NCI-H2107 (cell line): ENCODE measurements at places on chromosomes 4 and X.

DNA sequence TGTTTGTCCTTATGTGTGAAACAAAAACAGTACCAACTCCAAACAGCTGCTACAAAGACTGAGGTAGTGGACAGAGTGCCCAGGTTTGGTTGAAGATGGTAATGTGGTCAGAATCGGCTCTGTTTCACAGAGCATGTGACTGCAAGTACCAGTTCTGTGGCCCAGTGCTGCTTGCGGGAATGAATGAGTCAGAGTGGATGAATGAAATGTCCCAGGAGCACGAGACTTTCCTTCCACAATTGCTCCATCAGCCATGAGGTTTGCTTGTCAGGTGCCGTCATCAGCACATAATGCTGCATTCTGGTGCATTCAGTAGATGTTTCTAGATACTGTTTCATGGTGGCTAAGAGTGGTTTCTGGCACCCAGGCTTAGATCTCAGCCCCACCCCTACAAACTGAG, 84.2 kb downstream of the GPR143 start:
- no peak for DNase-seq

- no peak for DNase-seq
Measured at GRCh38 chr4:183610613-183611012, 48.4 kb downstream of the RWDD4 start.

GRCh38 chr4:152591396-152591795, 55.5 kb upstream of the FBXW7 start:
- DNase-seq, result peak; percentile 38

- DNase-seq, result no peak
Measured at GRCh38 chrX:14361435-14361834, 167.9 kb upstream of the GLRA2 start.

GRCh38 chr4:176717237-176717636, 75.5 kb downstream of the VEGFC start:
- DNase-seq, result no peak

DNA sequence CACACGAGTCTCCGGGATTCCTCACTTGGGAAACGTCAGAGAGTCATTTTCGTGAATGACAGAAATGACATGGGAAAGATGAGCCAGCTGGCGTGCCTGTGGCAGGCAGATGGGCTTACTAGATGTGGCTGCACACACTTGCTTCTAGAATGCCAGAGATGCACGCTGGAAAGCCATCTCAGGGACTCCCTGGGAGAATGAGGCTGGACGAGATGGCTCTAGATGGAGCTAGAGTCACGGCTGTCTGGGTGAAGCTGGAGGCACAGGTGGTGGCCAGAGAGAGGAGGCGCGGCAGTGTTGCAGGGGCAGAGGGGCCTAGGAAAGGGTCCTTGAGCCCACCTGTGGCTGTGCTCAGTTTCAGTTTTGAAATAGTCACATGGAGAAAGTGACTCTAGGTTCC, 26.0 kb downstream of the TKTL1 start:
- no peak for DNase-seq

- no peak for DNase-seq
Measured at GRCh38 chrX:114582698-114583395, 1.0 kb upstream of the HTR2C start.

DNA sequence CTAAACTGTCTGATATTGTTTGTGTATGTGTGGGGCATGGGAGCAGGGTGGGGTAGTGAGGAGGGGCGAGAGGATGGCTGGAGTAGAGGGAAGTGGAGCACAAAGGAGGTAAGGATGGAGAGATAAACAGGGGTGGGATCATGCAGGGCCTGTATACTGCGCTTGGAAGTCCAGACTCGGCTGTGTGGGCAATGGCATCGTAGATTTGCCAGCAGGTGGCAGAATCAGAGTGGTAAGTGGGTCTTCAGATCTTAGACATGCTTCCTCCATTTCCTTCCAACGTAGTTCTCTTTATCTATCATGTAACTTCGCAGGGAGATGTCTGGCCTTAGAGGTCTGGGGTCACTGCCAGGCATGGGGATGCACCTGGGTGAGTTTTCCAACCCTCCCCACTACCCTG, 155.5 kb downstream of the PDGFRA start:
- no peak for DNase-seq

DNA sequence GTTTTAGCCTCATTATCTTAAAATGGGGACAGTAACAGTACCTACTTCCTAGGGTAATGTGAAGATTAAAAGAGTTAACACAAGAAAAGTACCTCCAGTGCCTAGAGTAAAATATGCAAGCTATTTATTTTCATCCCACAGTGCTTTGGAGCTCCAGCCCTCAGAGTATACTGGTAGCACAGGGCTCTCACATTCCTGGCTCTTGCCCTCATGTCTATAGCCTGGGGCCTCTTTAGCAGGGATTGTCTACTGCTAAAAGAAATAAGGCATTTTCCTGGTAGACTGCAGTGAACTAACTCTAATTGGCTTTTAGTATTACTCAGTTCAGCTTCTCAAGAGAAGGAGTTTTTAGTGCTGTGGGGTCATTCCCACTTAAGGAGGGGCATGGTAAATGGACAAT, 60.8 kb downstream of the RRAGB start:
- DNase-seq, result no peak

DNA sequence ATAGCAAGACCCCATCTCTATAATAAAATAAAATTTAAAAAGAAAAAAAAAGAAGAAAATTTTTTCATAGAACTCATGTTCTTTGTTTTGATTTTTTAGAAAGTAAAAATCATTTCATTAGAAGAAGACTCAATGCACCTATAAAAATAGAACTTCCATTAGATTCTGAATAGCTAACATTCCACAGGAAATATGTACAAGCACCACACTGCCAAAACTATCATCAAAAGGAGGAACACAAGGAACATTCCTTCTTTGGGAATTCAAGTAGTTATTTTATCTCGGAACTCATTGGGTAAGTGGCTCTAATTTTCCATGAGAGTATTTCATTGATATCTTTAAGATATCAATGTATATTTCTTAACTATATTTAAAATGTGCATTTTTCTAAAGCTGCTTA, 157.6 kb downstream of the CAMK2D start:
- DNase-seq, result no peak

DNA sequence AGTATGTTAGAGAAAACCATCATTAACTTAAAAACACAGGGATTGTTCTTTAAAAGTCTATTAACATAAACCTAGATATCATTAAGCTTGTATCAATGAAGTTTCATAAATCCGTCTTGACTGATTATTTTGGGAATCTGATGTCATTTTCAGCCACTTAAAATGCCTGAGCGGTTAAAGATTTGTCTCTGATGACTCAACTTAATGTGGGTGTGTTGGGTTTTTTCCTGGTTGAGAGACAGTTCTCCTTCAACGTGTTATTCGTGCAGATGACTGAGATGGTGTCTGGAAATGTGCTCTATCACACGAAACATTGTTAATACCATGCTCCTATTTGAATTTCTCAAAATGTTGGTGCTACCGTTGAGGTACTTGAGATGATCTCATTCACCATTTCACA, 227.3 kb upstream of the TENM3 start:
- no peak for DNase-seq

DNA sequence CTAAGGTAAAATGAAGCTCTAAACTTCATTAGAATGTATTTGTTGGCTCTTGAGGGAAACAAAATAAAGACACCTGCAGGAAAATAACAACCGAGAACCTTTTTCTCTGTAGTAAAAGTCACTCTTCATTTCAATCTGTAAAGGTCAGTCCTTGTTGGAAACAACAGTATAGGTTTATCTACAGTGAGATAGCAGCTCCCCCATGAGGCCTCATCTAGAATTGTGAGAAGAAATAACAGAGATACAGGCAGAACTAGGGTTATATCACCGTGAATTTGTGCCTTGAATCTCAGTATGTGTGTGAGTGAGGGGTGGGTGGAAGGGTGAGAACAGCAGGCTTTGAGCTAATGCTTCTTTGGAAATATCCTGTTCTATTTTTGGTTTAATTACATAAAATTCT, 107.8 kb upstream of the FMR1 start:
- DNase-seq, result peak; percentile 6

- DNase-seq, result no peak
Measured at GRCh38 chr4:48138936-48139335, 4.9 kb upstream of the TXK start.

- no peak for DNase-seq
Measured at GRCh38 chrX:96372313-96373046, 312.2 kb upstream of the DIAPH2 start.

DNA sequence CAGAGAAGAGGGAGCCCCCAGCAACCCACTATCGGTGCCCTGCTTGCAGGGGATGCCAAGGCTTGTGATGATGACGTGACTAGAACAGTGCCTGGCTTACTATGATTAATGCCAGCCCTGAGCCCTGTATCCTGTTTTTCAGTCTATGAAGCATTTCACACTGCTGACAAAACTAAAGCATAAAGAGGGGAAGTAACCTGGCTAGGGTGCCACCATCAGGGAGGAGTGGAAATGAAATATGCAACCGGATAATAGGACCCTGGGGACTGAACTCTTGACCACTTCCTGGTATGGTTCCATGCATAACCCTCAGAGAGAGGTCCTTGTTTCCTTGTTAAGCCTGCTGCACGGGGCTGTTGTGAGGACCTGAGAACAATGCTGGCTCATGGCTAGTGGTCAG, 50.3 kb downstream of the MED28 start:
- DNase-seq, result peak; percentile 5

GRCh38 chr4:119039779-119040178, 95.9 kb upstream of the MYOZ2 start:
- no peak for DNase-seq

GRCh38 chrX:152632445-152633097, 5.1 kb upstream of the GABRQ start:
- DNase-seq, result no peak

- DNase-seq, result no peak
Measured at GRCh38 chr4:80875642-80876041, 154.9 kb upstream of the BMP3 start.

DNA sequence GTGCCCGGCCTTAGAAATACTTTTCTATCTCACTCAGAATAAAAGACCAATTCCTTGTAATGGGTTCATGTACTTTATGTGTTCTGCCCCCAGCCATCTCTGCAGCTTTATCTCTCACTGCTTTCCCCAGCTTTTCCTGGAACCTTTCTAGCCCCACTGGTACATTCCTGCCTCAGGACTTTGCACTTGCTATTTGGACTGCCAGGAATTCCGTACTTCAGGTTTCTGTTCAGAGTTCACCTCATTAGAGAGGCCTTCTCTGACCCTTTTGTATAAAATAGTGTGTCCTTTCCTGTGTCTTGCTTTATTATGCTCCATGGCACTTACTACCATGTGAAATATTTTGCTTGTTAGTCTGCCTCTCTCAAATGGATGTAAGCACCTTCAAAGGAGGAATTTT, 112.5 kb downstream of the PDLIM5 start:
- no peak for DNase-seq

- no peak for DNase-seq
Measured at GRCh38 chr4:152104901-152105357, 344.1 kb upstream of the GATB start.

DNA sequence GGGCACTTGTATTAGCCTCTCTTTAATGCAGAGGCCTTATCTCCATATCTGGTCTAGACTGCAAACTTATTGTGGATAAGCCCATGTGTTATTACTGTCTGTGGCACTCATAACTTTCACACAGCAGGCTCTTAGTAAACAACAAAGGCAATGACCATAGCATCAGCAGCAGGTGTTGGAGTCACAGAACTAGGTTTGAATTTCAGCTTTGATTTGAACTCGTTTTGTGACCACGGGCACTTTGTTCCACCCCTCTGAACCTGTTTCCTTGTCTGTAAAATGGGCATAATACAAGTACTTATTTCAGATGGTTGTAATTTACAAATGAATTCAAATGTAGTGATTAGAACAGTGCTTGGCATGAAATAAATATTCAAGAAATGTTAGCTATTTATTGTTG, 121.8 kb upstream of the C1GALT1C1 start:
- no peak for DNase-seq

DNA sequence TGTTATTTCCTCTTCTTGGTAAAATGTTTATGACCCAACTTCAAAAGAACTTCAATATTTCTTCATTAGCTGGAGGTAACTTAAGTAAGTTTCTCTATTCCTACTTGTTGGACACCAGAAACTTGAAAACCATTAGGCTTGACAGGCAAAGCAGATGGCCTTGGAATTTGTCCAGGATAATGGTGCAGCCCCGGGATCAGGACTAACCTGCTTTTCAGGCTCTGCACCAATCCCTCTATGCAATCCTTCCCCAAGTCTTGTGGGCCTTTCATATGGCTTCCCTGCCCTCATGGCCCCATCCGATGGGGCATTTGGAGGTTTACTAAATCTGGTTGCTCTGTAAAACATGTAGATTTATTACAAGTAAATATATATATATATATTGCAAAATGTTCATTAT, 68.5 kb downstream of the SPINK2 start:
- no peak for DNase-seq

DNA sequence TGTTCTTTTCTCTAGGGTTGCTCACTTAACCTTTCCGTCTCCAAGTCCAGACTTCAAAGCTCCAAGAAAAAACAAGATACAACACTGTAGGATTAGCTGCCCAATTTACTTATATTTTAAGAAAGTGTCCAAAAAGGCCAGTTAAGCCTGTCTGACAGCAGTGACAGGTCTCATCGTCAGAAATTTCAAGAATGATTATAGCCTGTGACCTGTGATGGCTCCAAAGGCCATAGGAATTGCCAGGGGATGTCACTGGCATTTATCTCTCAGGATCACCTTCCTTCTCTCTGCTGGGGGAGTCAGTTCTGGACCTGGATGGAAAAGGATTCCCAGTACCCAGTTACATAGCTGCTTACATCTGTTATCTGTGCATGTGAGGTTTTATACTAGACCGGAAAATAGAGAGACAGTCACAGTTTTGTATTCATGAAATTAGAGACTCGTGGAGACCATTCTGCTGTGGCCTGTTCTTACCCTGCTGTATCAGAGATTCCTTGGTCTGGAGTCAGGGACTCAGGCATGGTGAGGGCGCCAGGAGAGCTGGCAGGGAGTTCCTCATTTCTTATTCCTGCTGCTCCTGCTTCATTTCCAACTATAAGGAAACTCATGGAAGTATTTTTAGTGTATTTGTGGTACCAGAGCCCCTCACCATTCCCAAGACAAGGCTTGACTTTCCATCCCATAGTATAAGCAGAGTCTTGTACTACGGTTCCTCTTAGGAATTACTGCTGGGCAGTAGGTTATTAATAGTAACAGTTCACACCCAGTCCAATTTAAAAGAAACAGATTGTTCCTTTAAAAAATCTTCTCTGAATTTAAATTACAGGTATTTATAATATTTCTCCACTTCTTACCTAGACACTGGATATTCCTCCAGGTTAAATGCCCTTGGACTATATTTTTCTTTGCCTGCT, 220.8 kb downstream of the SHROOM3 start:
- DNase-seq, result no peak

- no peak for DNase-seq
Measured at GRCh38 chr4:101074326-101074725, 273.0 kb downstream of the PPP3CA start.

DNA sequence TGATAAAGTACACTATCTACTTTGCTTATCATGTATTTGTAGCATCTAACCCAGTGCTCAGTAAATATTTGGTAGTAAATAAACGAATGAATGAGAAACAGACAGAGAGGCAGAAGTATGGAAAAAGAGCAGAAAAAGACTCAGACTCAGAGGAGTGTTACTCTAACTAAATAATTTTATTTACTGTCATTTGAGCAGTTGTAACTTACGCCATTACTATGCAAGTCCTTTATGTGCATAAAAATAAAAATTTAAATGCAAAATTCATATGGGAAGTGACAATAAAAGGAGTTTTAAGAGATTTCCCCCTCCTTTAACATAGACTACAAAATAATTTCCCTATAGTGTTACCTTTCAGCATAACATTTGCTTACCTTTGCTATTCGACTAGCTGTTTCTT, 49.5 kb downstream of the ZAR1 start:
- DNase-seq, result no peak

GRCh38 chr4:99755223-99755944, 61.2 kb upstream of the DAPP1 start:
- DNase-seq, result no peak
